Chondrocyte (in vitro differentiated cells): ENCODE measurements at places on chromosomes 11 and 22.

DNA sequence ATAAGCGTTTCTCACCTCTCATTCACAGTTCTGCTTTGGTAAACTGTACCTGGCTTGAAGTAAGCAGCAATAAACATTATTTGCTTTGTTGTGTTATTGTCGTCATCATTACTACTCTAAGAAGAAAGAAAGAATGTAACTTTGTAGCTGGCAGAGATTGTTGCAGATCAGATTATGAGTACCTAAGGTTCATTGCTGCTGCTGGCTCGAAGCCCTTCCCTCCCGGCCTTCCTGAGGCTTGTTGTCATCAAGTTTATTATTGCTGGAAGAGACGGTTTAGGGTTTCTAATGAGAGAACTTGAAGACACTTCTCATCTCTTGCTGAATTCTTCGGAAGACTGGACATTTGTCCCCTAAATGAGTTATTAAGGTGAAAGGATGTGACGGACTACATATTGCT is 101.3 kb downstream of the GRAMD1B start:
- DNase-seq = no peak

DNA sequence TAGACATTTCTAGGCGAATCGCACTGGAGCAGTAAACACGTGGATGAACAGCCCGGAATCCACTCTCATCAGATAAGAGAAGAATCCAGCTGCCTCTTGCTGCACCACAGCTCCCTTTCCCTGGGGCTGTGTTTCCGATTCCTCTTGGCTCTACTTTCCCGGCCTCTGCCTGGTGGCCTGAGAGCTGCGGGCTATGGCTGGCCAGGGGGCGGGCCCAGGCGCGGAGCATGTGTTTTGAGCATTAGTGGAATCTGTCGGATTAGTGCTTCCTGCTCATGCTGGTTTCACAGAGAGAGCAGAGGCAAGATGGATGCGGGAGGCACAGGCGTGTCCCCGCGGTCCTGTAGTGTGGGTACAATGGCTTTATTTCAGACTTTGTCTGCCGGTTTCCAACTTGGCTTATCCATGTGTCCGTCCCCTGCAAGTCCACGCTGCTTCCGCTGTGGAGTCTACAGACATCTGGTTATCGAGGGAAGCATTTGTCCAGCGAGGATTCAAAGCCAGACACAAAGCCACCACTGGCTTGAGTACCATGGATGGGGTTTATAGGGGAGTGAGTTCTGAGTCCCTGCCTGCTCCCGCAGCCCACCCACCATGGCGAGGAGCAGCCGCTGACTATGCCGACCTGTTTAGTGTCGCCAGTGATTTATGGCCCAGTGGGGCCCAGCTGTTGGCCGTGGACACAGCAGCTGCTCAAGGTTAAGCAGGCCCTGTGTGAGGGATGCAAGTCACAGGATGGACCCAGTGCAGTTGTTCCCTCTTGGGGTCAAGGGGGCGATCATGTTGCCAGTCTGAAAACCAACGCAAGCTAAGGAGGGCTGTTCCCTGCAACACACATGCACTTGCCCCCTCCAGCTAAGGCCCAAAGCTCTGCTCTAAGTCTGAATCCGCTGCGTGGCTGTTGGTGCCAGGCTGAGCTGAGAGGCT is 43.3 kb upstream of the EP300 start:
- no peak for DNase-seq

DNA sequence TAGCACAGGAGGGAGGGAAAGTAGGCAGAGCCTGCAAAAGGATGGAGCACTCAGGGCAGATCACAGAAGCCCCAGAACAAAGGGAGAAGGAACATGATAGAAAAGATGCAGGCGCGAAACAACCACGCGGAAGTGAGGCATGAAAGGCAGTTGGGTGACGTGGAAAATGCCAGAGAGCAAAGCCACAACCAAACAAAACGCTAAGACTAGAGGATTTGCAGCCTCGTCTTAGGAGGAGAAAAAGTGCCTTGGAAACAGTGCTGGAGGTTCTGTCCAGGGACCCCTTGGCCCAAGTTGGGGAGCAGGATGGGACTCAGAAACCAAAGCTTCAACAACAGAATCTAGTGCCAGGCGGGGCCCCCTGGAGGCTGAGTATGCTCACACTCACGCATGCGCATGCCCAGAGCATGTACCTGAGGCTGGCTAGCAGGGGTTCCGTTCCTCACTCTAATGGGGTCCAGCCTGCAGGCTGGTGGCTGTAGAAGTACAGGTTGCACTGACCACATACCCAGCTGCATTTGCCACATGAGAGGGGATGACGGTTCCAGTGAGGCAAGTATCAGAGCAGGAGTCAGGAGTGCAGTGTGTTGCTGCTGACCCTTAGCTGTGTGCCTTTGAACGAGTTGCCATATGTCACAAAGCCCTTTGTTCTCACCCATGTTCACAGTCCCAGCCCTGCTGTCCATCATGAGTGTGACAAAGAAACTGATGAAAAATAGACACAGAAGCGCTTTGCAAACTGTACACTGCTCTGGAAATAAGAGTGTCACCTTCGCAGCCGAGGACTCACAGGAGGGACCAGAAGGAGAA is 568.6 kb upstream of the CADM1 start:
- DNase-seq = no peak

- no peak for DNase-seq
These were observed 7.5 kb downstream of the LRFN4 start for GRCh38 chr11:66864172-66864901.

DNA sequence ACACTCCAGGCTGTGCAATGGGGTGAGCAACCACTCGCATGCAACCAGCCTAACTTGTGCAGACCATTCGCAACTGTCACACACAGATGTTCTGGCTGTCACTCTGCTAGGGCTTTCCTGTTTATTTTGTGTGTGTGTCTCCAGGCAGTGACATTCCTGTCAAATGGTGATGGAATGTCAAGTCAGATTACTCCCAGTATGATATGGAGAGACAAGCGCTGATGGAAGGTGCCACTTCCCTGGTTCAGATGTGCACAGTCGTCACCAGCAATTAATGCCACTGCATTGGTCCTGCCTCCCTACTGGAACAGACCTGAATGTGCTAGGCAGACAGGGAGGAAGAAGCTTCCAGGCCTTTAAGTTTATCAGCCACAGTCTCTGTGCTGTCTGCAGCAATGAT is 442.4 kb upstream of the ISX start:
- no peak for DNase-seq

DNA sequence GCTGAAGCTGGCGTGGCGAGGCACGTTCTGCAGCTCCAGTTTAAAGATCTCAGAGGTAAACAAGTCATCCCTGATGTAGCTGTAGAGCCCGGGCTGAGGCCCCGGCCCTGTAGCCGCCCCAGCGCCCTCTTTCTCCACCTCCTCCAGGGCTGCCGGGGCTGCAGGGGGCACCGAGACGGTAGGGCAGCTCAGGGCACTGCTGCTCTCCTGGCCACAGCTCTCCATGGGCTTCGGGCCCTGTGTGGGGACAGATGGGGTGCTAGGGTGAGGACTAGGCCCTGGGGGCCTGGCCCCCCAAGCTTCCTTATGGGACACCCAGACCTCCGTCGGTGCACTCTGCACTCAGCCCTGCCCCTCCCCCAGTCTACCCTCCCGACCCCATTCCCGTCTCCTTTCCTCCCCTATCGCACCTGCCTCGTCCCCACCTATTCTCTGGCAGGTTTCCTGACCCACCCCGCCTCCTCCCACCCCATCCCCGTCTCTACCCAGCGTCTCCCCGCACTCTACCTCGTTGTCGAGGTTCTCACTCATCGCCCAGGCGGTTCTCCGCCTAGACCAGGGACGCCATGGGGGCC is 559 bp downstream of the RANBP1 start:
- DNase-seq = peak; percentile 88

DNA sequence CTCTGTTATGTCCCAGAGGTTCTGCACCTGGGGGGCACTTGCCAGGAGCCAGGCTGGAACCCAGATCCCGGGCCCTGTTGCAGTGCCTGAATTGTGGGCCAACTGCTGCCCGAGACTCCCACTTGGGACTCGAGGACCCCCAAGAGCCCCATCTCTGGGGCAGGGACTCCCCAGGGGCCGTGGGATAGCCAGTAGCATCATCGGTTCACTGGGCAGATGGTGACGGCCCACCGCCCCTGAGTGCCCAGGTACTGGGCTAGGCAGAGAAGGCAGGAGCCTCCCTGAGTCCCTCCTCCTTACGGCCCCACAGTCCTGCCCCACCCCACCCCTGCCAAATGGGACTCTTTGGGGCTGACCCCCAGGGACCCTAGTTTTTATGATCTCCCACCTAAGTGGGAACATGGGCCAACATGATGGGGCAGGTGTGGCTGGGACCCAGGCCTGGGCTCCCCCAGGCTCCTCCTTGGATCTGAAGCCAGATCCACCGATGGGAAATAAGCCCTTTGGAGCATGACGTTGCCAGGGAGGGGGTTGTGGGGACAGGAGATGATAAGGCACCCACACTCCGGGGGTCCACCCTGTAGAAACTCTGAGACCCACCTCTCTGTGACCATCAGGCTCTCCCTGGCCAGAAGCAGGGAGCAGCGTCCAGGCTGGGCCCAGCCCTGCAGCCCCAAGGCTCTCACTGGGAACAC is 94.5 kb upstream of the FGF3 start:
- peak; percentile 73 for DNase-seq

GRCh38 chr22:35258191-35258988 is 1.1 kb downstream of the HMGXB4 start:
- no peak for DNase-seq

DNA sequence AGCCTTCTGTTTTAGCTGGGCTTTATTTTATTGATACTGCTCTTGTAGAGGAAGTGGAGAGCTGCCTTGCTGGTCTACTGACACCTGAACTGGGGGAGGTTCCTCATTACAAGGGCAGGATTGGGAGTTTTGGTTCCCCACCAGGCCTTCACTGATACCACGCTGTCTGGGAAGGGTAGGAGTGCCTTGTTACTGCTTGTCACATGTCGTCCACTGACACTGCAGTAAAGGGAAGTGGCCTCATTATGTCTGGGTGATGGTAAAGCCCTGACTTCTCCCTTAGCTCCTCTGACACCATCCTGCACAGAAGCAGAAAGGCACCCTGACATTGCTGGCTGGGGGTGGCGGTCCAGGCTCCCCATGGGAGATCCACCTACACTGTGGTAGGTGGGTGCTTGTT is 38.7 kb upstream of the ELF5 start:
- no peak for DNase-seq

GRCh38 chr11:111549196-111549868 is 8.8 kb downstream of the LAYN start:
- no peak for DNase-seq

- DNase-seq = no peak
These were observed 403.3 kb downstream of the SHANK2 start for GRCh38 chr11:70849031-70849430.

GRCh38 chr22:19855504-19856409 is 1.1 kb upstream of the GNB1L start:
- DNase-seq = peak; percentile 88

DNA sequence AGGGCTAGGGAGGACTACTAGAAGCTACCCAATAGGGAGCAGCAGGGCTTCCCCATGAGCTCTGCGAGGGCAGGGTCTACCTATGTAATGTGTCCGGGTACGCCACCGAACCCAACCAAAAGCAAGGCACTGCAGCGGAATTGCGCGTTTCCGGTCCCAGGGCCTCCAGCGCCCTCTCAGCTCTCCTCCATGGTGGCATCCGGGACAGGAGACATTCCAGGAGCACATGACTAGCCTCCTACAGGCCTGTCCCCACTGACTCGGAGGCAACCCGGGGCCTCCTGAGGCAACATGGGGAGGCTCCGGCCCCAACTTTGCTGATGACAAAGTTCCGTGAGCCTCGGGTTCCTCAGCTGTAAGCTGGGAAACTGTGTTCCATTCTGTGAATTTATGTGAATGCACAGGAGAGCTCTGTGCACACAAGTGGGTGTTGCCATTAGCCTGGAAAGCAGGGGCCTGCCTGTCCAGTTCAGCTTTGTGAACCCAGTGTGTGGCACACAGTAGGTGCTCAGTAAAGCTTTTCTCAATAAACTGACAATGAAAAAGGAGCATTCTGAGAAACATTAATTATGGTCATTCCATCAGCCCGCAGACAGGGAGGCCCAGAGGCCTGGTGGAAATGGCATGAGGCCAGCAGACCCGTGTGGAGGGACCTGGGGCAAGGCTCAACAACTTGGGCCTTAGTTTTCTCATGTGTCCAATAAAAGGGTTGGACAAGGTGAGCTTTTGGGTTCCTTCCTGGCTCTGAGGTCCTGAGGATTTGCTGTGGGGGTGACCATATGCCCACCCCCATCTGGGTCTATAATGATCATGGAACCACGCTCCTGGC is 50.3 kb downstream of the CHRDL2 start:
- DNase-seq = no peak

- DNase-seq = no peak
These were observed 83.1 kb downstream of the TBC1D22A start for GRCh38 chr22:46845296-46846149.

GRCh38 chr22:33918676-33919365 is 1.5 kb downstream of the LARGE1 start:
- no peak for DNase-seq

DNA sequence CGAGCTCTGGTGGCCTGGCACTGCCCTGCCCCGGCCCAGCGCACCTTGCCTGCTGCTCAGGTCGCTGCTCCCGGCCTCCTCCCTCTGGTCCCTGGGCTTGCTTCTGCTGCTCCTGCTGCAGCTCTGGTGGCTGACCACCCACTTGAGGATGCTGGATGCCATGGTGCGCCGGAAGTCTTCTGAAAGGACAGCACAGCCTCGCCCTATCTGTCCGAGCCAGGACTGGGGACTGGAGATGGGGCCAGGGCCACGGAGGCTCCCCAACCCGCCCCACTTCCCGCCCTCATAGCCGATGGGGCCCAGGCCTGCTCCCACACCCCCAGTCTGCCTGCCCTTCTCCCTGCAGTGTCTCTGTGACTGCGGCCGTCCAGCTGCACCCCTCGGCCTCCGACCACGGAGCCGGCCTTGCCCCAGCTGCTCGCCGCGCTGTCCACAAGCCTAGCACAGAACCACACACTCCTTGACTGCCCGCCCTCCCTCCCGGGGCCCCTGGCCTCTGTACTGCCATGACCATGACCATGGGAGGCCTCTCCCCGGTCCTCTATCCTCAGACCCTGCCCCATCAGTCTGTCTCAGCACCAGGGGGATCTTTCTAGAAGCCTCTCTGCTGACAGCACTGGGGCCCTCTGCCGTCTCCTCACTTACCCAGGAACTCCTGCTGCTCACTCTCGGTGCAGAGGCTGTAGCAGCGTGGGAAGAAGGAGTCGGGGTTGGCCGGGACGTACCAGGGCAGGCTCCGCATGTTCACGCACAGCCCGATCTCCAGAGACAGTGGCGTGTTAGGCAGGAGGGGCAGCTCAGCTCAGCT is 12.7 kb downstream of the TTLL8 start:
- peak; percentile 90 for DNase-seq

GRCh38 chr11:92531065-92531739 is 306.6 kb downstream of the FAT3 start:
- no peak for DNase-seq

GRCh38 chr22:44752285-44753188 is at the start of gene ARHGAP8:
Gene ARHGAP8, plus strand, starts transcription at chr22:44752575. Its CDS starts 33,953 bp downstream, at chr22:44786528.
- no peak for DNase-seq
